Spinal cord (tissue), 10 donors: ENCODE measurements at places on chromosomes 1 and 21. TPM values are rescaled to one million over a fixed set of nuclear protein-coding genes. Genes with fewer than 3 reads are reported as not detected.
A peak's percentile ranks its signal among the peaks of the same experiment; 100 is the strongest.

GRCh38 chr1:206581571-206581981, 30.7 kb downstream of the EIF2D start:
- no peak for DNase-seq

DNA sequence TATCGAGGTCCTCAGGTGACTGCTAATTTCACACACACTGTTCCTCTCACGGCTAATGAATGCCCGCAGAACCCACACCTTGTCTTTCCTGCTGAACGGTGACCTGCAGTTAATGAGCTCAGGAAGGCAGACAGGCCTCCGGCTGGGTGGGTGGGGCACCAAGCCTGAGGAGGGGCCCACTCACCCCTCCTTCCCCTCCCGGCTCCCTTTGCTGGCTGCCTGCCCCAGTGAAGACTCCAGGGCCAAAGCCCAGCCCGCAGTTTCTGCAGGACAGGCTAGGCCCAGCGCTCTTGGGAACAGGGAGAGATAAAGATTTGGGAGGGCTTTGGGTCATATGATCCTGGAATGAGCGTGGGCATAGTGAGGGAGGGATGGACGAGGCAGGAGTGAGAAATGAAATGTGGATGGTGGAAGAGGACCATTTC, 26.4 kb downstream of the FOXO6 start:
- no peak for DNase-seq

DNA sequence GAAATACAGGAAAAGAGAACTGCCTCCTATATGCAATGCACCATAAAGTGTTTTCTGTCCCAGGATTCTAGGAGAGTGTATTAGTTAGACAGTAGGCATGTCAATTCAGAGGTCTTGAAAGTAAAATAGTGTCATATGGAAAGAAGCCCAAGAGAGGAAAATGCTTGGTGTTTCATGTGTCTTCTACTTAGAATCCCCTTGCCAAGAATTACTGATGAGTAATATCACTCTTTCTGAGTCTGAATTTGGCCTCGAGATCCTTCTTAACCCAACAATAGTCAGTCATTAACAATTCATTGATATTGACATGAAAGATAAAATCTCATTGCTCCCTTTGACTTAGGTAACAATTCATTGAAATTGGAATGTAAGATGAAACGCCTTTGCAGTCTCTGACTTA, 972.2 kb downstream of the TTLL7 start:
- no peak for DNase-seq

- peak; percentile 26 for DNase-seq
Observed at GRCh38 chr1:15584489-15585363, at the start of gene AGMAT. Gene AGMAT (minus strand): TSS chr1:15585051. CDS start chr1:15584967, 84 bp downstream.

The FASLG gene
- total RNA-seq: 0.20 TPM

The CTSS gene
- 26.2 TPM for total RNA-seq
